NCI-H1930 (cell line): ENCODE measurements at places on chromosomes 12 and 14.

- DNase-seq = no peak
Measured at GRCh38 chr12:3510597-3510996, 19.6 kb downstream of the PRMT8 start.

GRCh38 chr12:124505001-124505818 lies 62.2 kb downstream of the NCOR2 start:
- DNase-seq = no peak

- no peak for DNase-seq
Measured at GRCh38 chr14:103943673-103944072, 1.3 kb upstream of the RD3L start.

- DNase-seq = no peak
Measured at GRCh38 chr12:13686260-13686659, 295.1 kb downstream of the GRIN2B start.

DNA sequence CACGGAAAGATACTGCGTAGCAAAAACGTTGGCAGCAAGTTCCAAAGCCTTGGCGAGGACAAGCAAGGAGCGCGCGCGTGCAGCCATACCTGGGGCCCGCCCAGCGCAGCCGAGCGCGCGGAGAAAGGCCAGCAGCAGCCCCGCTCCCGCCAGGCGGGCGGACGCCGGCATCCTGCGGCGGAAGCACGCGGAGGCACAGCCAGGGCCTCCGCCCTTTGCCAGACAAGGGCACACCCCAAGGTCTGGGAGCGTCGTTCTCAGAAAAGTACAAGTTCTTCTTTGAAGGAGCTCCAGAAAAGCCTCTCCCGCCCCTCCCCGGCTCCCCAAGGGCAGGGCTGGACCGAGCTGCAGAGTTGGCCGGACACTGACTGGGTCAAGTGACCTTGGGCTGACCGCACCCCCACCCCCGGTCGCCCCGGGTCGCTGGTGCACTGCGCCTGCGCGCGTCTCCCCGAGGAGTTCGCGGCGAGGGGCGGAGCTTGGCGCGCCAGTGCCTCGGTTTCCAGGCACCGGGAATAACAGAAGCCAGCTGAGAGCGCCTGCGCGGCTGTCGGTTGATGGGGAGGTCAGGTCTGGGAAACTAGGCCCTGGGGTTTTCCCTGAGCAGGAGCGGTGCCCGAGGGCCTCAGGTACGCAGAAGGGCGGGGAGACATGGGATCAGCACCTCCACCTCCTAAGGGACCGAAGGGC lies at the start of gene ZC2HC1C:
Gene ZC2HC1C, plus strand, starts transcription at position 521 of the 690 bp plus-strand sequence. CDS start 933 bp downstream, outside the sequence.
- peak; percentile 82 for DNase-seq

GRCh38 chr12:55051197-55051947 lies 31.6 kb downstream of the NEUROD4 start:
- no peak for DNase-seq

DNA sequence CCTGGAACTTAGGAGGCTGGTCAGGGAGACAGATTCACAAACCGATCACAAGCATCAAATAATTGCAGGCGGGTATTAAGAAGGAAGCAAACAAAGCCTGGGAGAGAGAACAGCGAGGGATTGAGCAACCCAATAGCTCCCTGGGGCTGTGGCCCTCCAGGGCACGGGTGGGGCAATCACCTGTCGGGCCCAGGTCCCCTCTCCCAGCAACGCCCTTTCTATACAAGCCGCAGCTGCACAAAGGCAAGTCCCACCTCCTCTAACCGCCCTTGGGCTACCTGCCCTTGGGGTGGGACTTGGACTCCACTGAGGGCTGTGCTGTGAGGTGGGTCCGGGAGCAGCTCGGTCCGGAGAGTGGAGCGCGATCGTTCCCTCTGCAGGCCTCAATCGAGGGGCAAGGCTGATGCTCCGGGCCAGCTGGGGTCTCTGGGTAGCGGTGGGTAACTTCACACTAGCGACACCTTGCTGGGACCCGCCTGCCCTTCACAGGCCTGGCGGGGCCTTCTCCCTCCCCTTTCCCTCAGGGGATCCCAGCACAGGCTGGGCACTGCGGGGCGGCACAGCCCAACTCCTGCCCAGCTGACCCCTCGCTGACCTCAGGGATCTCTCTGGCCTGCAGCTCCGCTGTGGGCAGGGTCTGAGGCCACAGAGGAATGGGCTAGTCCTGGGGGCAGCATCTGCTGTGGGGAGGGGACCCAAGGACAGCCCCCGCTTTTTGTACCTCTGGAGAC lies 8.0 kb downstream of the PHB2 start:
- no peak for DNase-seq

DNA sequence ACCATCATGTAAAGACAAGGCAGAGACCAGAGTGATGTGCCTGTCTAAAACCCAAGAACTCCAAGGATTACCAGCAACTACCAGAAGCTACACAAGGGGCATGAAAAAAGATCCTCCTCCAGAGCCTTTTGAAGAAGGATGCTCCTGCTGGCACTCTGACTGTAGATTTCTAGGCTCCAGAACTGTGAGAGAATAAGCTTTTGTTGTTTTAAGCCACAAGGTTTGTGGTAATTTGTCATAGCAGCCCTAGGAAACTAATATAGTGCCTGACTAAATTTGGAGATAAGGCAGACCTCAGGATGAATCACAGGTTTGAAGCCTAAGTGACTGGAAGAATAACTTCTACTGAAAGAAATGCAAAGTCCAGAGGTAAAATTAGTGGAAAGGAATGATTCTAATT lies 132.9 kb downstream of the CEP83 start:
- no peak for DNase-seq

DNA sequence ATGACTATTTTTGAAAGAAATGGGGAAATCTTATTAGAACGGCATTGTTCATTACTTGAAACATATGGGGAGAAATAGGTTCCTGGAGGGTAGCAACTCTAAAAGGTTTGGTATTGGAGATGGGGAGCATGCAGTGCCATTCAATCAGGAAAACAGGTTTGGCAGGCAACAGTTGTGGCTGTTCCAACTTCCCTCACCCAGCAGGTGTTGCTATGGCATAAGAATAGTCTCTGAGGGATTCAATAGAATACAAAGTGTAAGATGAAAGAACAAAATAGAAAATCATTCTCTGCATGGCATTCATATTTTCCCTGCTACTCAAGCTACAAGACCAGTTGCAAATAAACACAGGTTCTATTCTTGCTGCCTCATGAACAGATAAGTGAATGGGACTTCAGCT lies 393.3 kb upstream of the RPL10L start:
- DNase-seq = peak; percentile 7

GRCh38 chr14:103910262-103910935 lies 17.9 kb upstream of the TDRD9 start:
- DNase-seq = peak; percentile 66

- DNase-seq = no peak
Measured at GRCh38 chr12:122836027-122836921, 1.0 kb downstream of the HIP1R start.

- no peak for DNase-seq
Measured at GRCh38 chr14:98612434-98613200, 659.4 kb downstream of the BCL11B start.

- DNase-seq = no peak
Measured at GRCh38 chr12:70271025-70271424, 27.8 kb downstream of the CNOT2 start.

GRCh38 chr12:8887285-8887715 lies 27.0 kb upstream of the PHC1 start:
- DNase-seq = no peak

GRCh38 chr12:77489331-77489970 lies 341.2 kb upstream of the NAV3 start:
- DNase-seq = no peak

- no peak for DNase-seq
Measured at GRCh38 chr12:120062976-120063579, 53.5 kb downstream of the RAB35 start.

GRCh38 chr12:53214221-53214620 lies 7.2 kb upstream of the ITGB7 start:
- DNase-seq = no peak

DNA sequence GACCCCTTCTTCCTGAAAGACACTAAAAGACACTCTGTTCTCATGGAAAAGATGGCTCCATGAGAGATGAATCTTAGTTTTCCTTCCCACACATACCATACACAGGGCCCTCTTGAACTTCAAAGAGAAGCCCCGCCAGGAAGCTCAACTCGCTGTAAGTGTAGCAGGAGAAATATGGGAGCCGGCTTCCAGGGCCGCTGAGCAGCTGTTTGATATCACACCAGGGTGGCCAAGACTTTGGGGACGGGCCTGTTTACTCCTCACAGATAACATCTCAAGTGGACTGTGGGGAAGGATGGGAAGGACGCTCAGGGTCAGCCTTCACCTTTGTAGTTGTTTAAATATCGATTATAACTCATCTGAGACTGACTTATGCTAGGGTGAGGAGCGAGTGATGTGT lies 235.5 kb upstream of the TBX3 start:
- DNase-seq = no peak

GRCh38 chr12:62299617-62300016 lies 39.4 kb downstream of the USP15 start:
- DNase-seq = no peak

GRCh38 chr14:106501898-106502297 lies 975.5 kb downstream of the TMEM121 start:
- DNase-seq = no peak

DNA sequence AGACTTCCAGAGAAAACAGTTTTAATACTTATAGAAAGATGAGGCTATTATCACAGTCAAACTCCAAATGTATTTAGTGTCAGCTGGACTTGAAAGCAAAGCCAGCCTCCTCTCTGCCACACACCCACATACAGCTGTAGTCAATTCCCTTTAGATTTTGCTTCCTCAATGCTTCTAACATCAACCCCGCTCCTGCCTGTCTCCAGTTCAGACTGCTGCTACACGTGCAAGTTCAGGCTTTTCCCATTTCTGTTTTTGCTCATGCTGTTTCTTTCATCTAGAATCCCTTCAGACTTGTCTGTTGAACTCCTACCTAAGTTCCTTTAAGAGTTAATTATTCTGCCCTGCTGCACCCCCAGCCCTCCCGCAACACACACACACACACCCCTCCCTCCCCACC lies 380.0 kb downstream of the KCNH5 start:
- no peak for DNase-seq

GRCh38 chr12:42338280-42338679 lies 12.3 kb downstream of the PPHLN1 start:
- no peak for DNase-seq

DNA sequence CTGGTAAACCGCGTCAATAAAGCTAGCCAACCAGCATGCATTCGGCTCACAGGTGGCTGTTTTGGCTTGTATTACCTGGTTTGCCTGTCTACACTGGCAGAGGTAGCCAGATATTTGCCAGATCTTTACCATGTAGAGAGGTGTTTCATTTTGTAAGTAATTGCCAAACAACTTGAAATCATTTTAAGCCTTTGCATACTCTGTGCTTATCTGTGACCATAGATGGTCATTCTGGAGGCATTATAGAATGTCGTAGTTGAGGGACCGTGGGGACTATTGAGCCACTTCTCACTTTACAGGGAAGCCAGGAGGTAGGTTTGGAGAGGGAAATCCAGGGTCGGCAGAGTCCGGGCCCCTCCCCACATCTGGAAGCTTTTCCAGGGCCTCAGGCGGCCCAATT lies 5.9 kb downstream of the ADGRD1 start:
- no peak for DNase-seq

DNA sequence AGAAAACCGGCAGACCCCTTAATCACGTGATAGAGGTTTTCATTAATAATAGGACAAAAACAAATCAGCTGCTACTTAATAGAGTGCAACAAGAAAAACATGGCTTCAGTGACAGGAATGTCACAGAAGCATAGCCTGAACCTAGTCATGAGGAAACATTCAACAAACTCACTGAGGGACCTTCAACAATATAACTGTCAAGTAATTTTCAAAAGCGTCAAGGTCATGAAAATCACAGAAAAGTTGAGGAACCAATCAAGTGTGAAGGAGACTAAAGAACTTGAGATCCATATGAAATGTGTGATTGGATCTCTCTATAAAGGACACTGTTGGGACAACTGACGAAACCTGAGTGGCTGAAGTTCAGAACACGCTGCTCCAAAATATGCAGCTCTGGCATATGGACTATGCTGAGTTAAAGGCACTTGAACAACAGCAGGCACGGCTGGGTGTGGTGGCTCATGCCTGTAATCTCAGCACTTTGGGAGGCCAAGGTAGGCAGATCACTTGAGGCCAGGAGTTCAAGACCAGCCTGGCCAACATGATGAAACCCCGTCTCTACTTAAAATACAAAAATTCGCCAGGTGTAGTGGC lies 16.3 kb downstream of the NDUFA12 start:
- DNase-seq = no peak

DNA sequence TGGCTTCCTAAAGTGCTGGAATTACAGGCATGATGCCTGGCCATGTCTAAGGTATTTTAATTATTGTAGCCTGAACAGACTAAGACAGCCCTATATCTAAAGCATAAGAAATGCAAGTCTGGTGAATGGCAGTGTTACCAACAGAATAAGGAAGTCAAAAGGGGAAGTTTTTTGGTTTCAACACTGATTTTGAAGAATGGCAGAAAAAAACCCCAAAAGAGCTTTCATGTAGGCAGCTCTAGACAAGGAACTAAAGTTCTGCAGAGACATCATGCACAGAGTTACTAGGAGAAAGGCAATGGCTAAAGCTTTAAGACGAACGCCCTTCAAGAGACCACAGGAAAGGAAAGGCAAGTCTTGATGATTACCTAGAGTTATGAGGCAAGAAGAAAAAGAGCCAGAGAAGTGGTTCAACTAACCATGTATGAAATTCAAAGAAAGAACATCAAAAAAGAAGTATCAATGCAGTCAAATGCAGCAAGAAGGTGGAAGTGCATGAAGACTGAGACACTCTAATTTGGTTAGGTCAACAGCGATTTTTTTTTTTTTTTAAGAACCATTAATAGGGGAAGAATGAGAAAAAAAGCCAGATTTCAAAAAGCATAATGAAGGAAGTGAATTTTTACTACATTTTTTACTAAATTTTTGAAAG lies 50.8 kb downstream of the RPS6KA5 start:
- no peak for DNase-seq

GRCh38 chr12:28938581-28939235 lies 210.4 kb upstream of the FAR2 start:
- no peak for DNase-seq

DNA sequence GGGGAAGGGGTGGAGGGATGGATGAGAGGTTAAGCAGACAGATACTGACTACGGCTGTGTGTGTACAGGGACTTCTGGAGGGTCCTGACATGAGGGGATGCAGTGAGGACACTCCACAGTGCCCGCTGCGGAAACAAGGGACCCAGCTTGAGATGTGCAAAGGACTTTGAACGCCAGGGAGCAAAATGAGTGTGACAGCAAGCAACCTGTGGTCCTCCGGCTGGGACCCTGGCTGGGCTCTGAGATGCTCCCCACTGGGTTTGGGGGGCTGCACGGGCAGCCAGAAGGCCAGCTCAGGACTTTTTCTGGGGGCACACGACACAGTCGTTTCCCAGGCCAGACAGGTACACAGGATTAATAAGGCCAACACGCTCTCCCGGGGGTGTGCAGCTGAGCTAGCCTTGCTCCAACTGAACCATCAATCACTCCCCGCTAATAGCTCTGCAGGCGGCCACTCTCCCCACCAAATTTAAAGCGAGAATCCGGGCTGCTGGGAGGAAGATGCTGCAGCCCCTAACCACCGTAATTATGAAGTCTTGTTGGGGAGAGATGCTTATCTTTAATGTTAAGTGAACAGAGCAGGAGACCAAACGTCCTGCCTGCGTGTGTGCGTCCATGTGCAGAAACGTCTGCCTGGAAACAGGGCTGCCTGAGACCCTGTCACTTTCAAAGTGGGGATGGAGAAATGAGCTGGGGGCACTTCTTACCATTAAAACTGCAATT lies 51.6 kb upstream of the DLK1 start:
- DNase-seq = no peak
